COLO829 (cell line): ENCODE measurements at places on chromosomes 6 and 20.

GRCh38 chr6:169583886-169584541 lies 117.8 kb downstream of the WDR27 start:
- no peak for DNase-seq

GRCh38 chr20:54377992-54378773 lies 97.2 kb upstream of the DOK5 start:
- DNase-seq, result peak; percentile 8

DNA sequence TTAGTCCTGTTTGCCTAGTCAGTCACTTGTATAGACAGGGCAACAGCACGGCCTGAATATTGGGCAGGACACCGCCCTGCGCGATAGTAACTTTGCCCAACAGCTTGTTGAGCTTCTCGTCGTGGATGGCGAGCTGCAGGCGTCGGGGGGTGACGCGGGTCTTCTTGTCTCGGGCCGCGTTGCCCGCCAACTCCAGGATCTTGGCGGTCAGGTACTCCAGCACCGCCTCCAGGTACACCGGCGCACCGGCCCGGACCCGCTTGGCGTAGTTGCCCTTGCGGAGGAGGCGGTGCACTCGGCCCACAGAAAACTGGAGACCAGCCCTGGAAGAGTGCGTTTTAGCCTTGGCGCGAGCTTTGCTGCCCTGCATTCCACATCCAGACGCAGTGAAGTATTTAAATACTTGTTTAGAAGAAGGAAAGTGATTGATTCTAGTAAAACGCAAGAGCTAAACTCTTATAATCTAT lies 92.8 kb upstream of the BTN3A2 start:
- DNase-seq, result no peak

GRCh38 chr20:17403461-17403860 lies 127.7 kb downstream of the BFSP1 start:
- peak; percentile 74 for DNase-seq

DNA sequence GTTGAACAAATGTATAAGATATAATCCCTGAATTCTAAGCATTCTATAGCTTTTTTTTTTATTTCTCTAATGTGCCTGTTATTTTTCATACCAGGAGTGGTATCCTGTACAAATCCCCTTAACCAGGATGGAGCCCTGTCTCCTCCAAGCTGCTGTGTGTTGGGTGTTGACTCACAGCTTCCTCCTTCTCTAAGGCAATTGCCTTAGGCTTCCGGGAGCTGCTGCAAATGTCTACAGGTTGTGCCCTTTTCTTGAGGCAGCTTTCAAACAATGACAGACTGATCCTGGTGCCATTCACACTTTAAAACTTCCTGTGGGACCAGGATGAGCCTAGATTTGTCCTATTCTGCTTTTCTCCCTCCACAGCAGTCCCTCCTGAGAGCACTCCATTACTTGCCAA lies 173.2 kb downstream of the BTBD3 start:
- peak; percentile 39 for DNase-seq

DNA sequence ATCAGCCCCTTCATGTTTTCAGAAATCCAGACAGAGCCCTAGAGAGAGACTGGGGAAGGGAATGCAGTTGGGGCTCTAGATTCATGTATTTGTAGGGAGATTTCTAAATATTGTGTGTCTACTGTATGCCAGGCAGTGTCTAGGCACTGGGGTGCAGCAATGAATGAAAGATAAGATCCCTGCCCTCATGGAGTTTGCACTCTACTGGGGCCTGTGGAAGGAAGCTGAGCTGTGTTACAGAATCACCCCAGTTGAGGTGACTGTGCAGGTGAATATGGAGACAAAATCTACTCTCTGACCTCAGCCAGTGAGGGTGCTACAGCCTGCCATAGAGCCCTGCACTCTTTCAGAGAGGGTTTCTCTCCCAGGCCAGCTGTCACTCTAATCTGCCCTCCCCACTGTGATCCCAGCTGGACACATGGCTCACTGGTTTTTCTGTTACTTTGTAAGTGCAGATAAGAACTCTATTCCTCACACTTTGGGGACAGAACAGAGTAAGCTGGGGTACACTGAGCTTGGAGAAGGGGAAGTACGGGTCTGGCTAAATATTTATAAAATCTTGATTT lies 69.2 kb upstream of the E2F3 start:
- DNase-seq, result no peak

- DNase-seq, result no peak
Observed at GRCh38 chr6:138345565-138346285, 32.0 kb upstream of the SMIM28 start.

DNA sequence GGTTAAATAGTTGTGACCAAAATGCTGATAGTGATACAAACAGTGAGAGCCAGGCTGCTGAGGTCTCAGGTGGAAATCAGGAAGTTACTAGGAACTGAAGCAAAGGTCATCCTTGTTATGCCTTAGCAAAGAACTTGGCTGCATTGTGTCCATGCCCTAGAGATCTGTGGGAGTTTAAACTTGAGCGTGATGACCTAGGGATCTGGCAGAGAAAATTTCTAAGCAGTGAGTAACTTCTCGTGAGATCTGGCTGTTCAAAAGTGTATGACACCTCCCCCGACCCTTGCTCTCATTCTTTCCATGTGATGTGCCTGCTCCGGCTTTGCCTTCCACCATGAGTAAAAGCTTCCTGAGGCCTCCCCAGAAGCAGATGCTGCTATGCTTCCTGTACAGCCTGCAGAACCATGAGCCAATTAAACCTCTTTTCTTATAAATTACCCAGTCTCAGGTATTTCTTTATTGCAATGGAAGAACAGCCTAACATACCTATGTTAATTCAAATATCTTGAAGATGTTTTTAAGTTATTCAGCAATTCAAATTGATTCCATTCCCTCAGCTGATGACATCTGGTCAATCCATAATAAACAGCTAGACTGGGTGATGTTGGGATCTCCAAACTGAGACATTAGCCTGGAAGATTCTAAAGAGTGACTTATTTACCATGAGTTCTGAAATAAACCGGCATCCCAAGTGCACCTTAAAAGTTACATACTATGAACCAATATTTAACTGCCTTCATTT lies 33.8 kb downstream of the KIF16B start:
- DNase-seq, result no peak

- no peak for DNase-seq
Observed at GRCh38 chr6:74459260-74459659, 746.6 kb downstream of the COL12A1 start.

GRCh38 chr6:129575378-129576118 lies 134.4 kb downstream of the ARHGAP18 start:
- peak; percentile 34 for DNase-seq

- DNase-seq, result no peak
Observed at GRCh38 chr20:38970302-38970701, 8.2 kb downstream of the DHX35 start.

GRCh38 chr6:128358244-128358776 lies 162.1 kb downstream of the PTPRK start:
- no peak for DNase-seq

DNA sequence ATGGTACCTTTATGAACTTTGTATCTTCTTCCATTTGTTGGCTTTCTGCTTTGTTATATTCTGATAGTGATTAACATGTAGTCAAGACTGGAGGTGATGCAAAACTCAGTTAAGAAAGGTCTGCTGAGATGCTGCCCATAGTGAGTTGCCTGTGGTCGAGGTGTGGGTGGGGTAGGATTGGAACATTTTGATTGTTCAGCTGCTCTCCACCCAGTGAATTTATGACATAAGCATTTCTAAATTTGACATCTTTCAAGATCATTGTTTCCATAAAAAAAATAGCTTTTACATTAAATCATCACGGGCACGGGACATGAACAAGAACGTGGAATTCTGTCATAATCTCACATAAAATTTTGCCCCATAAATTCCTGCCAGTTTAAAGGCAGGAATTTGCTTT lies 146.6 kb upstream of the POU3F2 start:
- no peak for DNase-seq

- DNase-seq, result no peak
Observed at GRCh38 chr6:56742122-56742791, 99.6 kb upstream of the DST start.

- DNase-seq, result no peak
Observed at GRCh38 chr6:152605342-152605741, 31.8 kb downstream of the SYNE1 start.

DNA sequence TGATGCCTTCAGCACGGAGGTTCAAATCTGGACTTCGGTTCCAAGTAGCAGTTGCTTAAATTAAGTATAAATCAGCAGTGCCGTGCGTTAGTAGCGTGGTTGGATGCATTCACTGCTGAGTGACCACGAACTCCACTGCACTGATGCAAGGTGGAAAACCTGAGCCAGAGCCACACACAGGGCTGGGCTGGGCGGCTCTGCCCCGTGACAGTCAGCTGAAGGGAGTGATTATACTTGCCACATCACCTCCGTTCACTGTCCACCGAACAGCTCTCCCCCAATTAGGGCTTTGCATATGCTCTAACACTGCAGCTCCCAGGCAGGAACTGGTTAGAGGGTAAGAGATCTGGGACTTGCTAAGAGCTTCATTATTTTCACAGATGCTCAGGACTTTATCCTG lies 22.2 kb downstream of the PPP1R3G start:
- no peak for DNase-seq

DNA sequence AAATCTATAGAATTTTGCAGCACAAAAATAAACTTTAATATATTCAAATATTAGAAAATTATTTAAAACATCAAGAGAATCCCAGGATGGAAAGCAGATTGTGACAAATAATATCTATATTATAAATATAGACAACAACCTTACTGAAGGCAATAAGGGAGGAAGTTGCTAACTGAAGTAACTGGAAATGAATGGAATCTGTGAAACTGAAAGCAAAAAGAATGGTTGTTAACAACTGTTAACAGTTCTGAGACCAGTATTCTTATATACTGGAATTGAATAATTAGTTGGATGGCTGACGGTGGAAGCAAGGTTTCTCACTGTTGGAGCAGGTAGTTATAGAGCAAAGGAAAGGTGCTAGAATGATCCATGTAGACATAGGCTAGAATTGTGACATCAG lies 220.4 kb downstream of the PLCB1 start:
- no peak for DNase-seq

DNA sequence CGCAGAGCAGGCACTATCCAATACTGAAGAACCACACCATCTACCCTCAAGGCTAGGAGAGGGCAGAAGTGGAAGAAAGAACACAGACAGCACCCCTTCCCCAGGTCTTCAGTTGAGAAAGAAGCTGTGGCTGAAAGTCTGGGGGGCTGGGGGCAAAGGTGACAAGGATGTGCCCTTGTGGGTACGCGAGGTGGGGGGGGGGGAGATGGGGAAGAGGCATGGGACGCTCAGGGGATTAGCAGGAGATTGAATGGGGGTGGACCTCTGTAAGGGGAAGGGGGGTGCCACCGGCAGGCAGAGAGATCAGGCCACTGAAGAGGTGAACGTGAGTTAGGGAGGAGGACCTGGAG lies 1.1 kb downstream of the B4GALT5 start:
- no peak for DNase-seq

- no peak for DNase-seq
Observed at GRCh38 chr20:6525447-6526303, 241.8 kb upstream of the BMP2 start.

DNA sequence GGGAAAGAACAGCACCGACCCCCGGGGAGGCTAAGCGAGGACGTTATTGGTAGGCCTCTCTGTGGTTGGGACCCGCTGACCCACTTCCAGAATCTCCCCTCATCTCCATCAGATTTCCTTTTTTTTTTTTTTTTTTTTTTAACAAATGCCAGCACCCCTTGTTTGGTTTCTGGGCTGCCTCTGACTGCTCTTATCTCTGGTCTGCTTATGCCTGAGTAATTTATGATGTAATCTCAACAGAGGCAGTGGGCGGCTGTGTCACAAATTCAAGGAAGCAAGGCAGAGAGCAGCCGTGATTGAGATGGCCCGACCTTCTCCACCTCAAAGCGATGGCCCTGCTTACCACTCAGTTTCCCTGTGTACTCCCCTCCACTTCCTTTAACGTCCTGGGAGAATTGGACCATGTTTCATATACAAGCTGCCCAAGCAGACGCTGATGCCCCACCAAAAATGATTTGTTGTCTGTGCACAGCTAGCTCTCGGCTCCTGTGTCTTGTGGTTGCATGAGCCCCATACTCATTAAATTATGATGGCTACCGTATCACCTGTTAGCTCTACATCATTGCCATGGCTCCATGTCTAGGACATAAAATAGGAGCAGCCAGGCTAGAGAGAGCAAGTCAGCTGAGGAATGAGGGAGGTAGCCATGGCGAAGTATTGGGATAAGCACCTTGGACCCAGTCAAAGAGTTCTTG lies 98.1 kb downstream of the ZNF217 start:
- no peak for DNase-seq

GRCh38 chr6:158285656-158286021 lies 26.6 kb upstream of the TULP4 start:
- DNase-seq, result no peak

DNA sequence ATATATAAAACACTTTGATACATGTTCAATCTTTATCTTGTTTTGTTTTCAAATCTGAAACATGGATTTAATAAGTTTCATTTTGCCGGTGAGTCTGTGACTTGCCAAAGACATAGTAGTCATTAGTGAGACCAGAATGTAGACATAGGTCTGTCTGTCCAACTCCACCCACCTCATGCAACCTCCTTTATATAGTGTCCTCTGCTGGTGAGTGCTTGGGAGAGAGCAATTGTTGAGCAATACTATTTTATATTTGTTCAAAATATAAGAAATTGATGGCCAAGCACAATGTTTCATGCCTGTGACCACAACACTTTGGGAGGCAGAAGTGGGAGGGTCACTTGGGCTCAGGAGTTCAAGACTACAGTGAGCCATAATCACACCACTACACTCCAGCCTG lies 10.8 kb upstream of the LY86 start:
- DNase-seq, result no peak
